Stimulated activated naive CD4-positive, alpha-beta T cell treated with Interleukin-2 at 50 U/mL for 16 hours (primary cell): ENCODE measurements at places on chromosomes 3 and 15.

- DNase-seq, result no peak
Measured at GRCh38 chr3:17039594-17039993, 154.8 kb downstream of the PLCL2 start.

DNA sequence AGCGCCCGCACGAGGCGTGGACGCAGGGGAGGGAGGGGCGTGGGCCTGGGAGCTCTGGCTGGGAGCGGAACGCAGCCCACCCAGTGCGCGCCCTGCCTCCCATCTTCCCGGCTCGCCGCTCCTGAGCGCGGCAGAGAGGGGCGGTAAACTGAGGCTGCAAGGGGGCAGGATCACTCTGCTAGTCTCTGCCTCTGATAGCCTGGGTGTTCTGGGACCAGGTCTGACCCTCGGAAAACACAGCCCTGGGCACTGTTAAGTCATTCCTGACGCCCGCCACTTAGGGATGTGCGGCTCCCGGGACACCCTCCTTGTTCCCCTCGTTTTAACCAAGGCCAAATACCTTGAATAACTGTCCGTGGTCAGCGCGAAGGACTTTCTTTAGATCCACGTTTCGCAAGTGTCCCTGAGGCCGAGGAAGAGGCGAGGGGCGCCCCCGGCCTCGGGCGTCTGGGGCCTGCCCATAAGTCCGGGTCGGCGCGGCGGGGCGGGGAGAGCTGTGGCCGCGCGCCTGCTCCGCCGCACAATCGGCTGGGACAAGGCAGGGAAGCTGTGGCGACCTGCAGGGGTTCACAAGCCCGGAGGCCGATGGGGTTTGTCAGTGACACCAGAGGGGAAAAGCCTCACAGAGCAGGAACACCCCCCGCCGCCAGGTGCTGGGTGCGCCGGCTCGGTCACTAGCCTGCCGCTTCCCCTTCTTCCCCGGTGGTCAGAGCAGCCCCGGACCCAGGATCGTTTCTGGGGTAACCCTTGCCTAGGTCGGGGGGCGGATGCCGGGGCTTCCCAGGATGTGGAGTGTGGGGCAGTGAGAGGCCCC, 1.5 kb downstream of the ITPKA start:
- DNase-seq, result peak; percentile 22

GRCh38 chr3:147407114-147407497, 763 bp upstream of the ZIC4 start:
- DNase-seq, result no peak

DNA sequence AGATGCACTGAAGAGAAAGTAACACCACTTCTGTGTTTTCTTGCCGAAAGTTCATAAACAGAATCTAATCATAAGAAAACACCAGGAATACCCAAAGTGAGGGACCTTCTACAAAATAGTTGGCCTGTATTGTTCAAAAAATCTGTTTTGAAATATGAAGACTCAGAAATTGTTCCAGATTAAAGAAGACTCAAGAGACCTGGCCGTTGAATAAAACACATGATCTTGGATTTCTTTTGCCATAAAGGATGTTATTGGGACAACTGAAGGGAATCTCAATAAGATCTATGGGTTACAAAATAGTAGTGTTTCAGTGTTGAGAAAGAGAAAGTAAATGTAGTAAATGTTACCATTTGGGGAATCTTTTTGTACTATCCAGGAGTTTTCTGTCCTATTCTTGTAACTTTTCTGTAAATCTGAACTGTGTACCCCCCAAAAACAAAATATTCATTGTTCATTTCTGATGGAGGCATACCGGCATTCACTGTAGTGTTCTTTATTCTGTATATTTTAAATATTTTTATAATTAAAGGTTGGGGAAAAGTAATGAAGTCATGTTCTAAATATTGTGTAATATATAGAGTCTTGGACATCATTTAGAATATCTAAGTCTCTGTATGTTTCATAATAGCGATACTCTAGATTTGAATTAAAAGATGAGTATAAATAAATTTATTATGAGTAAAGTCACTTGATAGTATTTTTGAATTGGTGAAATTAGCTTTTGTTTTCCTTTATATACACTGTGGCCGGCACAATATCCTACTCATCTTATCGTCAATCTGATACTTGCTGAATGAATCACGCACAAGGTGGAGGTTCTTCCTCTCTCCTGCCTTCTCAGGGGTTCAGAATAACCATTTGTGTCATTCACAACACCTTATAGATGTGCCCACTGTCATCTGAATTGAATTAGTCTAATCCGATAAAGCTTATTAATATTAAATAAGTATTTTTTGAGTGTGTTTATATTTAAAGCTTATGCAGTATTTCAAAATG, 66.7 kb downstream of the TRAK1 start:
- DNase-seq, result no peak

GRCh38 chr15:65115542-65115941, 542 bp upstream of the UBAP1L start:
- no peak for DNase-seq

DNA sequence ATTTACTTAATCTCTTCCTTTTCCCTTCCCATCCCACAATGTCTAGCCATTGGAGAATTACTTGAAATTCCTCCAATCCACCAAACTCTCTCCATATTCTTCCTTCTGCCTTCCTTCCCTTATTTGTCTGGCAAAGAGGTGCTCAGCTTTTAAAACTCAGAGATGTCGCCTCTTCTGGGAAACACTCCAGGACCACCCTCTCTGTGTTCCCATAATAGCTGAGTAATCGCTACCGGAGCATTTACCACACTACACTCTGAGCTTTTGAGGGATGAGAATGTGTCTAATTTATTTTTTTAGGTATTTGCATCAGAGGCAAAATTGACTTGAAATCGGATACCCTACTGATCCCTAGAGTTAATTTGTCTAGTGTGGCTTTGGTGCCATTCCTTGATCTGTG, 245.7 kb upstream of the TPRG1 start:
- no peak for DNase-seq

DNA sequence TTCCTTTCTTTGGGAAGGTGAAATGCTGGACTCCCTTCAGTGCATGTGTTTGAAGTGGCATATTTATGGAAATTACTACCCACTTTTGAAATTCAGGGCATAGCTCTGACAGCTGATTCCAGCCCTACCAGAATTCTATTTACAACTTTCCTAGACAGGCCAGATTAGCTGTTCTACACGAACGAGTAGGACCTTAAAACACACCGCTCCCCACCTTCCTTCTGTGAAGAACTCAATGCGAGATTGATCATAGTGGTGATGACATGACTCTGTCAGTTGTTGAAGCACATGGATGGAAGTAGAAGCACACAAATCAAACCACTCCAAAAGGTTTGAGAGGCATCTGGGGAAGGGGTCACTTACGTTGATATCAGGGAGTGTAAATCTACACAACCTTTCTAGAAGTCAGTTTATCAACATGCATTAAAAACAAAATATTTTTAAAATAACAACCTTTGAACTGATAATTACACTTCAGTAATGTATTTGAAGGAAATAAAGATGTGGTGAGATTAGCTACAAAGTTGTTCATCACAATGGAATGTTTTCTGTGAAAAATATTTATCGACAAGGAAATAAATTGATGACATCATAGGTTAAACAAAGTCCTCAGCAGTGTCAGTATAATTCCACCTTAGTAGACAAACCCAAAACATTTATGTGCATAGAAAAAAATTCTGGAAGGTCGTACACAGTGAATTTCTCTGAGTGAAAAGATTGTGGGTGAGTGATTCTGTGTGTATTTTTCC, 29.8 kb downstream of the RARB start:
- no peak for DNase-seq

DNA sequence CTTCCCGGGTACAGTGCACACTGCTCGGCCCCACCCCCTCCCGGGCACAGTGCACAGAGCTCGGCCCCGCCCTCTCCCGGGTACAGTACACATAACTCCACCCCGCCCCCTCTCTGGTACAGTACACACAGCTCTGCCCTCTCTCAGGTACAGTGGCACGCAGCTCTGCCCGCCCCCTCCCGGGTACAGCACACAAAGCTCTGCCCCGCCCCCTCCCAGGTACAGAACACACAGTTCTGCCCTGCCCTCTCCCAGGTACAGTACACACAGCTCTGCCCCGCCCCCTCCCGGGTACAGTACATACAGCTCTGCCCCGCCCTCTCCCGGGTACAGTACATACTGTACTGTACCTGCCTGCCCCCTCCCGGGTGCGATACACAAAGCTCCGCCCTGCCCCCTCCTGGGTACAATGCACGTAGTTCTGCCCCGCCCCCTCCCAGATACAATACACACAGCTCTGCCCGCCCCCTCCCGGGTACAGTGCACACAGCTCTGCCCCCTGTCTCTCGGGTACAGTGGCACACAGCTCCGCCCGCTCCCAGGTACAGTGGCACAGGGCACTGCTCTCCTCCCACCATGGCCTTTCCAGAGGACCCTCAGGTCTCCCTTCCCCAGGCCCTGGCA, 16.4 kb upstream of the PRR20G start:
- DNase-seq, result no peak

- DNase-seq, result no peak
Measured at GRCh38 chr15:78075490-78076230, 1.9 kb downstream of the TBC1D2B start.

- no peak for DNase-seq
Measured at GRCh38 chr3:183306798-183307671, 54.0 kb downstream of the B3GNT5 start.

DNA sequence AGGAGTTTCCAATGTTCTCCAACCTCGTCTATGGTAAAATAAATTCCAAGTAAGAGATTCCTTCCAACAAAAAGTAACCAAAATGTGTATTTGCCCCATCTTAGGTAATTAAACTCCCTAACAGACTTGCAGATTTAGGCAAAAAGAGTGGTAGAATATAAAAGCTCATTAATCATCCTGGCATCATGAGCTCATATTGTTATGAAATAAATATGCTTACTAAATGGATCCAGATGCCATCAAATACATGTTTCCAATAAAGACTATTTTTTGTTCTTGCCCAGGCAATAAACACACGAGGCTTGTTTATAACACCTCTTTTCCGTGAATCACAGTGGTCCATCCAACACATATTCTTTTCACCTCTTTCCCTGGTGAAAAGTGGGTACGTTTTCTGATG, 189.4 kb downstream of the THSD4 start:
- no peak for DNase-seq

GRCh38 chr15:27993544-27993943, 105.6 kb downstream of the OCA2 start:
- no peak for DNase-seq

- no peak for DNase-seq
Measured at GRCh38 chr15:74709011-74709410, 13.2 kb upstream of the EDC3 start.

GRCh38 chr3:123129092-123129491, 62.3 kb downstream of the PDIA5 start:
- no peak for DNase-seq

GRCh38 chr3:145952536-145952935, 208.4 kb downstream of the PLOD2 start:
- no peak for DNase-seq

- no peak for DNase-seq
Measured at GRCh38 chr15:70609889-70610288, 153.5 kb downstream of the UACA start.

DNA sequence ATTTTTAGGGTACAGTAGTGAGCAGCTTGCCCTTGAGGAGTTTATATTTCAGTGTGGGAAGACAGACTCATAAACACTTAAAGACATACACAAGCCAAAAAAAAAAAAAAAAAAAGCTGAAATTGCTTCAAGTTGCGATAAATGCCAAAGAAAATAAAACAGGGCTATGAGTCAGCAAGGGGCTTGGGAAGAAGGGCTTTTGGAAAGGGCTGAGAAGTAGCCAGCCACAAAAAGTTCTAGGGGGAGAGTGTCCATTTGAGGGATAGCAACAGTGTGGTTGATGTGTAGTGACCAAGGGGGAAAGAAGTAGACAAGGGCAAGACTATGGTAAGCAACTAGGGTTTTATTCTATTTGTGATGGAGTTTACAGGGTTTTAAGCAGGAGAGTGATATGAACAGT, 185.5 kb downstream of the ADAMTS9 start:
- DNase-seq, result no peak

GRCh38 chr3:167406876-167407492, 26.9 kb upstream of the ZBBX start:
- DNase-seq, result no peak

GRCh38 chr15:80265021-80265420, 13.0 kb upstream of the CTXND1 start:
- DNase-seq, result no peak

DNA sequence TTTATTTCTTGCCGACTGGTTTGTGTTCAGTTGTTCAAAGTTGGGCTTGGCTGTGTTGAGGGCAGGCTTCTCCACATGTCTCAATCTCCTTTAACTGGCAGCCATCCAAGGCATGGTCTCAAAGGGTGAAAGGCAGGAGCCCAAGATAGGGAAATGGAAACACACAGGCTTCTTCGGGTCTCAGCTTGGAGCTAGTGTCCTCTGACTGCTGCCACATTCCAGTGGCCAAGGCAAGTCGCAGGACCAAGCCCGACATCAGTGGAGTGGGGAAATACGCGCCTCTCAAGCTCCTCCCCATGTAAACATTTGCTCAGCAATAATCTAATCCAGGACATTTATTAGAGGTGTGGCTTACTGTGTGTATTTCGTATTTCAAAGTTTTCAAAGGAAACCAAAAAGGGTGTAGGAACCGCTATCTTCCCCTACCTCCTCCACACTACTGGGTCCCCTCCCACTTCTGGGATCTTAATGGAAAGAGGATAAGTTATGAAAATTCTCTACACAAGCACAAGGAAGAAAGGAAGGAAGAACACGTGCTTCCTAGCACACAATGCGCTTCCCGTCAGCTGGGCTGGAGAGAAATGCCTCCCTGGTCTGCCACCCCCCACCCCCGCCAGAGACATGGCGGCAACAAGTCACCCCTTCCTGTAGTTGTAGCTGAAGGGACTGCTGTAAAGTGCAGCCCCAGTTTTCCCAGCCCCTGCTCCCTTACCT, 181.7 kb downstream of the FAM43A start:
- no peak for DNase-seq

DNA sequence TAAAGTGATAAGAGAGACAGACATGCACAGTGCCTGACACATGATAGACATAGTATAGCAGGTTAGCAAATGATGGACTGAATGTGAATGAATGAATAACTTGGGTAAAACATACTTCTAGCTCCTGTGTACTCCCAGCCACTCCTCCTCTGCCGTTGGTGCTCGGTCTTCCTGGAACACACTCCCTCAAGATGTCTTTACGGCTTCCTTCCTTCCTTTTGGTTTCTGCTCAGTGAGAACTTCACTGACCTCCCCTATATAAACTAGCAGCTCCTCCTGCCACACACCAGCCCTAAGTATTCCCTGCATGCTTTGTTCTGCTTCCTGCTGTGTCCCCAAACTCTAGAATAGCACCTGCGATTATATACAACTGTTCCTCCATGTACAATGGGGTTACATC, 50.2 kb downstream of the RAD54L2 start:
- no peak for DNase-seq

DNA sequence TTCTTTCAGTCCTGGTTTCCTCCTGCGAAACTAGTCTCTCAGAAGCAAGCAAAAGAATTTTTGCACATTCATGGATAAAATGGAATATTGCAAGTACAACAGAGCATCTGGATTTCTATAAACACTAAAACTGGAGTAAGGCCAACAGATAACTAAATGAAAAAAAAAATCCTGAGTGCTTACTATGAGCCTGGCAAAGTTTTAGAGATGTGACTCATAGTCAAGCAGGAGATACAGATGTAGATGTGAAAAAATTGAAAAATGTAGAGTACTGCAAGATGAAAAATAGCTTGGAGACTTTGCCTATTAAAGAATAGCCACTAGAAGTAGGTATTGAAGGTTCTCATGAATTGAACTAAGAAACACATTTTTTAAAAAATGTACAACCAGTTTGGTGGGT, 397.4 kb downstream of the OTOL1 start:
- DNase-seq, result no peak

GRCh38 chr15:30038667-30039523, 43.9 kb upstream of the GOLGA8J start:
- DNase-seq, result no peak
